ENCODE measurements at places on chromosomes 2 and 18.

- H3K27me3 ChIP-seq: peaks cover 37% of the 10 kb centered on the region
- no peaks in the 10 kb centered on the region for H3K4me1 ChIP-seq
- H3K27ac ChIP-seq: no peak overlapping the region
- H3K36me3 ChIP-seq: no peaks in the 10 kb centered on the region
Measured at GRCh38 chr2:36060133-36060532, 295.4 kb upstream of the CRIM1 start.

DNA sequence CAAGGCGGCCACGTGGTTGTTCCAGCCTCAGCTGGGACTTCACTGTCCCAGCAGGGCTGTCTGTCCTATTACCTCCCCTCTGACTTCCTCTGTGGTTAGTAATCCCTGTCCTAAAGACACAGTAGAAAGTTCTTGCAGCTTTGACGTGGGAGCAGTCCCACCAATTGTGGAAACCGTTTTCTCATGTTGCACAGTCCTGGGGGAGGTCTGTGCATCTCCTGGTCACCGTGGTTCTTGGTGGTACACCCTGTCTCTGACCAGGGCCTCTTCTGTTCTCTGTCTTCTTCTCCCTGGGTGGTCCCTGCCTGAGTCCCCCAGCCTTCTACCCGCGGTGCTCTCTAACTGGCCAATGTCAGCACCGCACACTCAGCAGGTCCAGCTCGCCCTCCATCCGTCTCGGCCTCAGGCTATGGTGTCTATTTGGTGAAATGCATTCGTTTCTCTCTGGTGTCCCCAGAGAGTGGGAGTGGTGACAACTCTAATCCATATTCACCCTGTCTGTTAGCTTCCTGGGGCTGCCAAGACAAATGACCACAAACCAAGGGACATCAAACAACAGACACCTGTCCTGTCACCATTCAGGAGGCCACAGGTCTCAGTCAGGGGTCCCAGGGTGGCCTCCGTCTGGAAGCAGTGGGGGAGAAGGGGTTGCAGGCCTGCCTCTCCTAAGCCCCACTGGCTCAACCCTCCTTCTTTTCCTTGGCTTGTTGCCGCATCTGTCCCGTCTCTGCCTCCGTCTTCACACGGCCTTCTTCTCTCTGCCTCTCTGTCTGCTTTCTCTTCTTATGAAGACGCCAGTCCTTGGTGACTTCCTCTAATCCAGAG, 99.8 kb downstream of the SH3BP4 start:
- no peak overlapping the region for H3K27ac ChIP-seq
- H3K4me3 ChIP-seq: no peak overlapping the region
- H3K36me3 ChIP-seq: no peaks in the 10 kb centered on the region
- H3K4me1 ChIP-seq: peaks cover 3% of the 10 kb centered on the region
- DNase-seq: no peak

- no peaks in the 10 kb centered on the region for H3K27me3 ChIP-seq
- peak overlapping the region; percentile 59 for H3K4me3 ChIP-seq
- H3K27ac ChIP-seq: peak overlapping the region; percentile 89
- H3K4me1 ChIP-seq: peaks cover 15% of the 10 kb centered on the region
Measured at GRCh38 chr2:20595439-20596192, 55.3 kb downstream of the HS1BP3 start.

- DNase-seq: peak; percentile 9
- no peaks in the 10 kb centered on the region for H3K4me1 ChIP-seq
- H3K4me3 ChIP-seq: no peak overlapping the region
- peaks cover 13% of the 10 kb centered on the region for H3K27me3 ChIP-seq
- no peak overlapping the region for H3K27ac ChIP-seq
- no peaks in the 10 kb centered on the region for H3K36me3 ChIP-seq
Measured at GRCh38 chr2:182642328-182642727, 73.7 kb upstream of the DNAJC10 start.

DNA sequence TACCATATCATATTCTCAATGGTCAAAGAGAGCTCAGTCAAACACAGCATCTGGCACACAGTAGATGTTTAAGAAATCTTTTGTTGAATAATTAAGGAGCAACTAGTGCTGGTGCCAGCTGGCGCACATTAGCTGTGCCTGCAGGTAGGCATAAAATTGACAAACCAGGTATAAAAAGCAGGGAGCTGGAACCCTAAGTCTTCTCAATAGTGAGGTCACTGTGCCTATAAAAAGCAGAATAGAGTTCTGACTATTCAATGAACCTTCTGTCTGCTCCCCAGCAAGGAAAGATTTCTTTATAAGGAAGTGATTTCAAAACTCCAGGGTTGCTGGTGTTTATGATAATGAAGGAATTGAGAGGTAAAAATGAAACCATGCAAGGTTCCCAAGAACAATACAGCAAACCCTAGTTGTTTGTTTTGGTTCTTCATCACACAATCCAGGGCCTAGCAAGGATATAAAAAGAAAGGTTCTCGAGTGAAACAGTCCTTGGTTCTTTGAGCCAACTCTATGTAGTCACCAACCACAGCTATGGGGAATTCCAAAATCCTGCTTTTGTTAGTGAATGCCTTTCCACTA, 76.1 kb downstream of the THADA start:
- peaks cover 2% of the 10 kb centered on the region for H3K36me3 ChIP-seq
- no peak overlapping the region for H3K4me3 ChIP-seq
- no peak overlapping the region for H3K27ac ChIP-seq
- peaks cover 26% of the 10 kb centered on the region for H3K4me1 ChIP-seq

DNA sequence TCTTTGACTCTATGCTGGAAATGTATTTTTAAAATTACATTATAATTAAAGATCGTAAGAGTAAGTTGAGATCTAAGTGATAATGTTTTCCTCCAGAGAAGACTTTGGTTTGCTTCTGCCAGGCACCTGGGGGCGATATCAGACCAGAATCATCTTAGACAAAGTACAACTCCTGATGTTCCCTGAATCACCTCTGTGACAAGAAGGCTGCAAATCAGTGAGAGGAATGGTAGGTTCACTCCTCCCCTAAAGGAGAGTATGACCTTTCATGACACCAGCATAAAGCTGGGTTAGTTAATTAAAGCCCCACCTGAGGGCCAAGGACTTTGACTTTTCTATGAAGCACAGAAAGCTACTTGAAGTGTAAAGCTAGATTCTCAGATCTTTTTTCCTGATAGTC, 114.4 kb upstream of the DTNA start:
- H3K4me3 ChIP-seq: no peak overlapping the region
- DNase-seq: no peak
- no peaks in the 10 kb centered on the region for H3K36me3 ChIP-seq

- no peaks in the 10 kb centered on the region for H3K27me3 ChIP-seq
- no peak for DNase-seq
- H3K36me3 ChIP-seq: no peaks in the 10 kb centered on the region
- H3K27ac ChIP-seq: no peak overlapping the region
- no peak overlapping the region for H3K4me3 ChIP-seq
- H3K4me1 ChIP-seq: no peaks in the 10 kb centered on the region
Measured at GRCh38 chr2:58032016-58032763, 14.4 kb upstream of the VRK2 start.

- H3K27me3 ChIP-seq: no peaks in the 10 kb centered on the region
- H3K4me3 ChIP-seq: no peak overlapping the region
- no peaks in the 10 kb centered on the region for H3K36me3 ChIP-seq
- H3K4me1 ChIP-seq: no peaks in the 10 kb centered on the region
- DNase-seq: no peak
- no peak overlapping the region for H3K27ac ChIP-seq
Measured at GRCh38 chr2:55063713-55064323, 13.6 kb upstream of the RTN4 start.

DNA sequence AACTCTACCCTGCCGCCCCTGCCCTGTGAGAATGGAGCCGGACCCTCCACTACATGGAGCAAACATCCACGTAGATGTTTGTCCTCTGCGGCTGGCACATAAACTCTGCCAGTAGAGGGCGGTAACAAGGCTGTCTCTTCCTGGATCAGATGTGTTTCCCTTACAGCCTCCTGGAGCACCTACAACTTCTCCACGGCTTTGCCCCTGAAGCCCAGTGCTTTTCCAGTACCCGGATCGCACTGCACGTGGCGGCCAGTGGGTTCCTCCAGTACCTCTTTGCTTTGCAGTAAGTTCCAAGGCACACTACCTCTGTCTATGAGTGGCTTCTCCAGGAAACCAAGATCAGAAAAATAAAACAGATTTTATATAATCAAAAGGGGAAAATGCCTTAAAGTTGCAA, 651.3 kb downstream of the DCDC2C start:
- no peaks in the 10 kb centered on the region for H3K27me3 ChIP-seq
- no peak for DNase-seq
- H3K4me3 ChIP-seq: no peak overlapping the region
- H3K27ac ChIP-seq: no peak overlapping the region

- H3K27me3 ChIP-seq: no peaks in the 10 kb centered on the region
- no peaks in the 10 kb centered on the region for H3K36me3 ChIP-seq
- H3K4me1 ChIP-seq: peaks cover 12% of the 10 kb centered on the region
- DNase-seq: no peak
- no peak overlapping the region for H3K27ac ChIP-seq
Measured at GRCh38 chr2:171330155-171330956, 103.4 kb downstream of the METTL8 start.

- H3K4me1 ChIP-seq: no peaks in the 10 kb centered on the region
- H3K4me3 ChIP-seq: no peak overlapping the region
- DNase-seq: no peak
- H3K36me3 ChIP-seq: peaks cover 3% of the 10 kb centered on the region
- no peak overlapping the region for H3K27ac ChIP-seq
- no peaks in the 10 kb centered on the region for H3K27me3 ChIP-seq
Measured at GRCh38 chr2:74317701-74318100, 25.5 kb downstream of the SLC4A5 start.

GRCh38 chr2:109372614-109373013, 241.2 kb downstream of the SEPTIN10 start:
- no peaks in the 10 kb centered on the region for H3K4me1 ChIP-seq
- peaks cover 59% of the 10 kb centered on the region for H3K27me3 ChIP-seq
- no peak for DNase-seq
- no peak overlapping the region for H3K27ac ChIP-seq
- no peaks in the 10 kb centered on the region for H3K36me3 ChIP-seq

- no peak overlapping the region for H3K4me3 ChIP-seq
- peak; percentile 17 for DNase-seq
- no peaks in the 10 kb centered on the region for H3K27me3 ChIP-seq
- H3K4me1 ChIP-seq: peaks cover 9% of the 10 kb centered on the region
- H3K27ac ChIP-seq: peak overlapping the region; percentile 47
Measured at GRCh38 chr2:172253190-172254052, 150.7 kb upstream of the DLX2 start.

- H3K36me3 ChIP-seq: no peaks in the 10 kb centered on the region
- H3K4me1 ChIP-seq: no peaks in the 10 kb centered on the region
- no peak overlapping the region for H3K4me3 ChIP-seq
Measured at GRCh38 chr2:142869461-142870106, 7.9 kb upstream of the KYNU start.

DNA sequence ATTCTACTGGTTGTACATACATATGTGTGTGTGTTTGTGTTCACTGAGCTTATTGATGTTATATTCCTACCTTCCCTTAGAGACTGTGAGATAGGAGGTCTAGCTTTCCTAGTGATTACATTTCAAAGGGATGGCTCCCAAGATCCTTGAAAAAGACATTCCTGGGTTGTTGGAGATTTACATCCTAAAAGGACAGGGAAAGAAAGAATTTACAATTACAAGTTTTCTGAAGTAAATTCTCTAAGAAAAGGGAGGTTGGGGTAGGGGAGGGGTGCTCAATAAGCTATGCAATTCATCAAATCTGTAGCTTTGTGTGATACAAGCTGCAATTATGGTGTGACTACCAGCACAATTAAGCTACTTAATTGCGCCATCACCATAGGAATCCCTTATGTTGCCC, 284.3 kb downstream of the NUP35 start:
- H3K36me3 ChIP-seq: no peaks in the 10 kb centered on the region
- H3K4me1 ChIP-seq: no peaks in the 10 kb centered on the region

- H3K4me3 ChIP-seq: no peak overlapping the region
- peaks cover 56% of the 10 kb centered on the region for H3K27me3 ChIP-seq
- H3K36me3 ChIP-seq: no peaks in the 10 kb centered on the region
Measured at GRCh38 chr2:42050010-42050702, 2.3 kb downstream of the PKDCC start.

GRCh38 chr2:177584030-177584692, 191.6 kb downstream of the AGPS start:
- H3K4me1 ChIP-seq: peaks cover 1% of the 10 kb centered on the region
- peaks cover 15% of the 10 kb centered on the region for H3K27me3 ChIP-seq
- no peak overlapping the region for H3K27ac ChIP-seq
- no peak for DNase-seq
- no peak overlapping the region for H3K4me3 ChIP-seq

GRCh38 chr2:147425437-147426029, 419.3 kb upstream of the ACVR2A start:
- H3K27me3 ChIP-seq: no peaks in the 10 kb centered on the region
- H3K4me1 ChIP-seq: no peaks in the 10 kb centered on the region
- H3K4me3 ChIP-seq: no peak overlapping the region
- DNase-seq: no peak
- no peaks in the 10 kb centered on the region for H3K36me3 ChIP-seq
- H3K27ac ChIP-seq: no peak overlapping the region

- H3K27ac ChIP-seq: no peak overlapping the region
- no peak overlapping the region for H3K4me3 ChIP-seq
- H3K4me1 ChIP-seq: no peaks in the 10 kb centered on the region
- no peaks in the 10 kb centered on the region for H3K27me3 ChIP-seq
- DNase-seq: no peak
Measured at GRCh38 chr18:29712785-29713184, 1329.8 kb downstream of the DSC3 start.

DNA sequence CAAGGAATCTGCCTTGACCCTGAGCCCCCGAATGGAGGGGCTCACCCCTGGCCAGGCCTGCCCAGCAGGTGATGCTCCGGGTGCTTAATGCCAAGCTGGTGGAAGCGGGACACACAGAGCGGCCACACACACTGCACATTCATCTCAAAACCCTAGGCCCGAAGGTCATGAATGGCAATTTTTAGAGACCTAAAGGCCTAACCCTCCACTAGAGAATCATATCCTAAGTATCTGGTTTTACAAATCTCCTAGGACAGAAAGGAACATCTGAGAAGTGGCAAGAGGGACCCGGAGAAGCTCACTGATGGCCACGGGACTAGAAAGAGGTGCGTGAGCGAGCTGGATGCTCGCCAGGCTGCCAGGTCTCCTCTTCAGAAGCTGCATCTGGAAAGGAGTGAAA, 38.3 kb downstream of the ST3GAL5 start:
- no peaks in the 10 kb centered on the region for H3K27me3 ChIP-seq
- DNase-seq: no peak
- H3K36me3 ChIP-seq: peaks cover 56% of the 10 kb centered on the region
- H3K4me3 ChIP-seq: peak overlapping the region; percentile 75

DNA sequence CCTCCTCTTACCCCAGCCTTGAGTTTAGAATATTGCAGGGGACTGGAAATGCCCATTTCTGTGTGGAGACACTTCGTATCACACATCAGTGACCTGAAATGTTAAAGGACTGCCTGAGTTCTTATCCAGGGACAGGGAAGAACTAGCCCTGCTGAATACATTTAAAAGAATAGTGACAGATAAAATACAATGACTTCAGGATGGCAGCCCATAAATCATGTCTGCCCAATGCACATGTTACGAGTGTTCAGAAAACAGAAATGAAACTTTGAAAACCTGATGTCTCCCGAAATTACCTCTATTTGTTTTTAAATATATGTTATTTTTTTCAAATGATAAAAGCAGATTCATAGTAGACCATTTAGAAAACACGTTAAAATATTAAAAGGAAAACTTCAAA, 22.3 kb upstream of the RAB12 start:
- no peaks in the 10 kb centered on the region for H3K36me3 ChIP-seq
- H3K27me3 ChIP-seq: peaks cover 38% of the 10 kb centered on the region
- H3K27ac ChIP-seq: no peak overlapping the region

- peak overlapping the region; percentile 93 for H3K4me3 ChIP-seq
- no peak for DNase-seq
- peaks cover 73% of the 10 kb centered on the region for H3K4me1 ChIP-seq
- peaks cover 37% of the 10 kb centered on the region for H3K36me3 ChIP-seq
- H3K27me3 ChIP-seq: no peaks in the 10 kb centered on the region
Measured at GRCh38 chr18:2979129-2979528, 33.8 kb downstream of the LPIN2 start.
